ENCODE measurements at places on chromosomes 12 and 14. TPM values are rescaled to one million over a fixed set of nuclear protein-coding genes. Genes with fewer than 3 reads are reported as not detected.

Gene KLHDC1
- total RNA-seq, result 1.5 TPM

Gene KLHL33
- total RNA-seq, result not detected

Gene GUCY2C
- total RNA-seq, result not detected

Gene GEMIN2
- total RNA-seq, result 57.0 TPM

Gene STAC3
- 0.84 TPM for total RNA-seq

Gene HOXC5
- 0.78 TPM for total RNA-seq

Gene PTPRR
- total RNA-seq, result 9.0 TPM

Gene DTX1
- not detected for total RNA-seq

Gene C14orf132
- 22.6 TPM for total RNA-seq

Gene ANO2
- 2.1 TPM for total RNA-seq

Gene CLEC9A
- total RNA-seq, result not detected

Gene AKAP5
- 0.59 TPM for total RNA-seq

Gene PLEKHG7
- total RNA-seq, result not detected

Gene SLC6A15
- total RNA-seq, result 0.39 TPM

Gene FGD6
- 2.5 TPM for total RNA-seq

Gene KRT6C
- total RNA-seq, result not detected

Gene GAS2L3
- total RNA-seq, result 79.4 TPM

Gene SLC25A47
- total RNA-seq, result not detected

Gene TAS2R30
- 0.98 TPM for total RNA-seq

Gene DIO2
- total RNA-seq, result 0.12 TPM

Gene PCNX4
- total RNA-seq, result 60.6 TPM

Gene SLC24A4
- not detected for total RNA-seq

Gene OR4E2
- total RNA-seq, result not detected

Gene DHRS4
- 25.1 TPM for total RNA-seq
